ENCODE measurements at places on chromosomes 7 and 10. TPM values are rescaled to one million over a fixed set of nuclear protein-coding genes. Genes with fewer than 3 reads are reported as not detected.

DNA sequence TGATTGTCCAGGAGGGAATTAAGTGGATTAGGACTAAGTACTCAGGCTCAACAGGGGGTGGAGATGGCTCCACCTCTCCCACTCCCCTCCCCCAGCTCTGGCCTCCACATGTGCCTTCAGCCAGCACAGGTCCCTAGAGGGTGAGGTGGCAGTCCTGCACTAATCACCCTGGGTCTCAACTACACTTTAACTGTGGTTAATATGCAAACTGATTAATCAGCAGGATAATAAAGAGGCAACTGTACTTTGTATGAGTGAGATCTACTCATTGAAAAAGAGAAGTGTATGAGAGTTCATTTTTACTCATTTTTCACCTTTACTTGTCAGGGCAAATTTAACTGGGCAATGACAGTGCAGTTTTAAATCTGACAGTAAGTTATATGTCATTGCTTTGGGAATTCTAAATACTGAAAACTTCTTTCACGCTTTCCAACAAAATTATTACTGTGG, 223.8 kb upstream of the CCDC6 start:
- H3K4me1 ChIP-seq = peaks cover 9% of the 10 kb centered on the region
- H3K36me3 ChIP-seq = no peaks in the 10 kb centered on the region
- no peak overlapping the region for H3K27ac ChIP-seq
- peak; percentile 78 for DNase-seq

GRCh38 chr7:30034501-30034900, 6.3 kb downstream of the PLEKHA8 start:
- H3K4me3 ChIP-seq = no peak overlapping the region
- peaks cover 11% of the 10 kb centered on the region for H3K4me1 ChIP-seq
- H3K27me3 ChIP-seq = no peaks in the 10 kb centered on the region
- no peak overlapping the region for H3K27ac ChIP-seq
- H3K36me3 ChIP-seq = no peaks in the 10 kb centered on the region
- no peak for DNase-seq

GRCh38 chr7:121307021-121307574, 21.7 kb upstream of the WNT16 start:
- no peak for DNase-seq
- H3K4me3 ChIP-seq = no peak overlapping the region
- H3K36me3 ChIP-seq = no peaks in the 10 kb centered on the region
- H3K27me3 ChIP-seq = peaks cover 1% of the 10 kb centered on the region
- no peak overlapping the region for H3K27ac ChIP-seq

- H3K27me3 ChIP-seq = no peaks in the 10 kb centered on the region
- no peaks in the 10 kb centered on the region for H3K36me3 ChIP-seq
- H3K4me1 ChIP-seq = no peaks in the 10 kb centered on the region
- no peak overlapping the region for H3K27ac ChIP-seq
Observed at GRCh38 chr7:82722946-82723345, 279.4 kb upstream of the CACNA2D1 start.

- DNase-seq = no peak
- H3K27ac ChIP-seq = peak overlapping the region; percentile 66
- H3K4me3 ChIP-seq = no peak overlapping the region
- peaks cover 74% of the 10 kb centered on the region for H3K4me1 ChIP-seq
- H3K36me3 ChIP-seq = no peaks in the 10 kb centered on the region
Observed at GRCh38 chr10:80410578-80411145, 2.3 kb downstream of the PRXL2A start.

- DNase-seq = no peak
- no peaks in the 10 kb centered on the region for H3K27me3 ChIP-seq
- H3K4me1 ChIP-seq = peaks cover 8% of the 10 kb centered on the region
- H3K27ac ChIP-seq = no peak overlapping the region
- no peak overlapping the region for H3K4me3 ChIP-seq
Observed at GRCh38 chr10:71836596-71836974, 14.5 kb downstream of the PSAP start.

- no peak overlapping the region for H3K27ac ChIP-seq
- no peak overlapping the region for H3K4me3 ChIP-seq
- H3K27me3 ChIP-seq = no peaks in the 10 kb centered on the region
- H3K36me3 ChIP-seq = no peaks in the 10 kb centered on the region
- no peaks in the 10 kb centered on the region for H3K4me1 ChIP-seq
Observed at GRCh38 chr7:70177166-70177565, 578.9 kb downstream of the AUTS2 start.

DNA sequence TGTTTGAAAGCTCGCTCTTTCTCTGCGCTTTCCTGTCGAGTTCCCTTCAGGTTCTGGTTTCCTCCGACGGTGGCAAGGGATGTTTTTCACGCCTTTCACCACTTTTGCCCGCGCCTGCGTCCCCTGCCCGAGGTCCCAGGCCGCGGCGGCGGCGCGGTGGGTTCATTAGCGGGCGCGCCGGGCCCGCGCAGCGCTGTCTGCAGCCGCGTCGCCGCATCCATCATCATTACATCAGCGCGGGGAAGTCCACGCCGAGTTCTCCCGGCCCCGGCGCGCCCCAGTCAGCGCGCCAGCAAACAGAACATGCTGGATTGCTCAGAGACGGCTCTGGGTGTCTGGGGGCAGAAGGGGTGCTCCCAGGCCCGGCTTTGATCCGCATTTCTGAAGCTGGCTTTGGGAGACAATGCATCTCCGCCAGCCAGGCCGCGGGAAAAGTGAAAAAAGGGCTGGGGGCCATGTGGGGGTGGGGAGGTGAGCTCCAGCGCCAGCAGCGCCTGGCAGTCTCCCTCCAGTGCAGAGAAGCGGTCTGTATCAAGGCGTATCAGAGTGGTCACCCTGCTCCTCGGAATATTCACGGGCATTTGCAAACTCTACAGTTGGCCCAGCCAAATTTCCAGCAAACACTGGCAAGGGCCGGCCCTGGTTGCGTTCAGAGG, 8.9 kb downstream of the GLI3 start:
- no peak overlapping the region for H3K4me3 ChIP-seq
- DNase-seq = peak; percentile 36
- no peaks in the 10 kb centered on the region for H3K4me1 ChIP-seq
- no peaks in the 10 kb centered on the region for H3K36me3 ChIP-seq
- peaks cover 2% of the 10 kb centered on the region for H3K27me3 ChIP-seq

- DNase-seq = no peak
- no peaks in the 10 kb centered on the region for H3K4me1 ChIP-seq
- H3K27me3 ChIP-seq = no peaks in the 10 kb centered on the region
- H3K27ac ChIP-seq = no peak overlapping the region
- no peak overlapping the region for H3K4me3 ChIP-seq
Observed at GRCh38 chr7:18740579-18740988, 245.0 kb downstream of the HDAC9 start.

- no peaks in the 10 kb centered on the region for H3K36me3 ChIP-seq
- DNase-seq = peak; percentile 35
- H3K4me1 ChIP-seq = peaks cover 33% of the 10 kb centered on the region
- no peaks in the 10 kb centered on the region for H3K27me3 ChIP-seq
- no peak overlapping the region for H3K4me3 ChIP-seq
- H3K27ac ChIP-seq = no peak overlapping the region
Observed at GRCh38 chr7:47446871-47447466, 134.9 kb downstream of the TNS3 start.

- peak overlapping the region; percentile 99 for H3K27ac ChIP-seq
- no peaks in the 10 kb centered on the region for H3K27me3 ChIP-seq
- H3K4me1 ChIP-seq = peaks cover 2% of the 10 kb centered on the region
- DNase-seq = peak; percentile 99
- H3K4me3 ChIP-seq = peak overlapping the region; percentile 18
- no peaks in the 10 kb centered on the region for H3K36me3 ChIP-seq
Observed at GRCh38 chr7:73742753-73743641, 4.4 kb upstream of the ABHD11 start.

DNA sequence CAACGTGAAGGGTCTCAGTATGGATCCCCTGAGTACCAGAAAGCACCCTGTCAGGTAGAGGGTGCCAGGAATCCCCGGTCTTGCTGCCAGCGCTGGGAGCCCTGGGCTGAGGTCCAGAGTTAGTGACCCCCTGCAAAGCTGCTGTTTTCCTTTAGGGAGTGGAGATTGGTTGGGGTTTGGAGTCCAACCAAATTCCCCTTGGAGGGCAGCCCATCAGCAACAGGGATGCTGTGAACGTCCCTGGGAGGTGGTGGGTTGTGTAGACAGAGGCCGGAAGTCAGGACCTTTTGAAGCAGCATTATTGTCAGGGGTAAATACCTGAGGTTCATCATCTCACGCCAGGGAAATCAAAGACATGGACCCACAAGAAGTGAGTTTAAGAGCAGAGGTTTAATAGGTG, 104.2 kb downstream of the COL26A1 start:
- no peaks in the 10 kb centered on the region for H3K27me3 ChIP-seq
- H3K4me1 ChIP-seq = no peaks in the 10 kb centered on the region
- no peak overlapping the region for H3K27ac ChIP-seq
- H3K36me3 ChIP-seq = no peaks in the 10 kb centered on the region

DNA sequence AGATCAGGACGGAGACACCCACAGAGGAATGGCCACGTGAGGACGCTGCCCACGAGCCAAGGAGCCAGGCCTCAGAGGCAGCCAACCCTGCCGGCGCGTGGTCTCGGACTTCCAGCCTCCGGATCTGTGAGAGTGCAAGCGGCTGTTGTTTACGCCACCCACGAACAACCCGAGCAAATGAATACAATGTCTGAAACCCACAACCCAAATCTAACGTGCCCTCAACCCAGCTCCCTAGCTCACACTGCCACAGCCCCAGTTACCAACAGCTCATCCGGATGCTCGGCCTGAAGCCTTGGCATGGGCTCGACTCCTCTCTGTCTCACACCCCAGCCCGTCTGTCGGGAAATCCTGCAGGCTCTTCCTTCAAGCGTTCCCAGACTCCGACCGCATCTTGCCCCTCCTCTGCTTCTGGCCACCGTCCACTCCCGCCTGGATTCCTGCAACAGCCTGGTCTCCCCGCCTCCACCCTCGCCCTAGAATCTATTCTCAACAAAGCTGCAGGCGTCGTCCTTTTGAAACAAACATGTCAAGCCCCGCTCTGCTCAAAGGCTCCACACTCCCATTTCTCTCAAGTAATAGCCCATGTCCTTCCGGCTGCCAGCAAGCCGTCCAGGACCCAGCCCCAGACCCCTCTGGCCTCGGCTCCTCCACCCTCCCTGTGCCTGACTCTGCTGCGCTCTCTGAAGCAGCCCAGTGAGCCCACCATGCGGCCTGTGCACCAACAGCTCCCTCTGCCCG, 35.3 kb downstream of the STK32C start:
- H3K4me1 ChIP-seq = no peaks in the 10 kb centered on the region
- H3K27ac ChIP-seq = no peak overlapping the region

DNA sequence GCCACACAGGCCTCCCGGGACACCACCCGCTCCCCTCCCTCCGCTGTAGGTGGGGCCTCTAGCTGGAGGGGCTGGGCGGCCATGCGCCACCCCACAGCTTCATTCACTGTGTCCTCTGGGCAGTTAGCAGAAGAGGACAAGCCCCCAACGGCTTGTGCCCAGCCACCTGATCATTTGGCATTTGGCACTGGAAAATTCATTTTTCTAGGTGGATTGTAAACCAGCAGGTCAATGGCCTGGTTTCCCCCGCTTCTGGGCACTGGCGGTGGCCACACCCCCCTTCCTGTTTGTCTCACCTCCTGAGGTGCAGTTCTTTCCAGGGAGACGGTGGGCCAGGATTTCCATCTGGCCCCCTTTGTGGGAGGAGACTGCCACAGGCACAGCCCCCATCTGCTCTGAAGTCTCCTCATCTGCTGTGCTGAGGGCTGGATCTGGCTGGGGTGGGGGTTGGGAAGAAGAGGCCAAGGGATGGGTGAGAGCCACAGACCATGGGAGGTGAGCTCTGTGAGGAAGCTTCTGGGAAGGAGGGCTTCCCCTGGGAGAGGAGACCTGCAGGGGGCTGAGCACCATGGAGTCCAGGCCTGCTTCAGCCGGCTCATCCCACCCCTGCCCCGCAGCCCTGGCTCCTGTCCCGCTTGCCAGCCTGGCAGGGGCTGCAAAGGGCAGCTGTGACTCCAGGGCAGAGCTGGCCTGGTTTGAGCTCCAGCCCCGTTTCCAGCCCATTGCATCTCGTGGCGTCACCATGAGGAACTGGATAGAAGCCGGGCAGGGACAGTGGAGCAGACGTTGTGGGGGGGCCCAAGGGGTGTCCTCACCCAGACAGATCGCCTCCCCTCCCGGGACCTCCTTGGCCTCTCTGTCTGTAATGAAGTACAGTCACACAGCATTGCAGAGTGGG, 40.1 kb upstream of the SLC29A3 start:
- peaks cover 33% of the 10 kb centered on the region for H3K36me3 ChIP-seq
- no peak overlapping the region for H3K4me3 ChIP-seq
- no peaks in the 10 kb centered on the region for H3K4me1 ChIP-seq
- H3K27ac ChIP-seq = no peak overlapping the region
- H3K27me3 ChIP-seq = no peaks in the 10 kb centered on the region

DNA sequence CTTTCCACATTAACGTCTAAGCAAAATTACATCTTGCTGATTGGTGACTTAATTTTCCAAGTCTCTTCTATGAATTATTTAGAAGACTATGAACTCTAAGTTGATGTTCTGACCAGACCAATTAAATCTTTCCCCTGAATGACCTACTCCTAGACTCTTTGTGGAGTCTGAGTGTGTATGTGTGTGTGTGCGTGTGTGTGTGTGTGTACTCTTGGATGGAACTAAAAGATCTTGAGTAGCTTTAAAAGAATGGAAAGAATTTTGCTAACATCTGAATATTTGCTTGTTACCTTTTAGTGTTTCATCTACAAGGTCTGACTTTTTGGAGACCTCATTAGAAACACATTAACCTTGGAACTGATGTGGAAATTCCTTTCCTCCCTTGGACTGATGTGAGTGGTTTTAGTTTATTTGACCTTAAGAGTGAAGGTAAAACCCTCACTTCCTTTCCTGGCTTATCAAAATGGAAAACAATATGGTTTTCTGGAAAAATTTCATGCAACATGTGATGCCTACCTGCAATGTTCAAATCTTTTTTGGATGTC, 257.1 kb downstream of the GATA3 start:
- no peaks in the 10 kb centered on the region for H3K27me3 ChIP-seq
- no peak overlapping the region for H3K27ac ChIP-seq
- no peaks in the 10 kb centered on the region for H3K4me1 ChIP-seq

DNA sequence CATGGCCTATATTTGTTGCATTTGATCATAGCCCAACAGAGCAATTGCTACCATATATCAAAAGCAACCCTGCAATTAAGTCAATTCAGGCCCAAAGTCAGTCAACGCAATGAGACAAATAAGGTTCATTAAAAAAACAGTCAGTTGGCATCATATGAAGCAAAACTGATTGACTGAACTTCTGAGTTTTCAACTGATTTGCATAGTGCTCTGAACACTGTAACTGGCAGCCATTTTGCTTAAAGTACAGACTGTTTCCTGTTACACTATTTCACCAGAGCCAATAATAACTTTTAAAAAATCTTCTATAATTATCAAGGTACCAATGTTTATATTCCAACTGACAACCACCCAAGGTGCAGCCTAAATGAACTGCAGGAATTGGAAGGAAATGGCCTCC, 68.4 kb upstream of the RAPGEF5 start:
- no peak for DNase-seq
- H3K4me3 ChIP-seq = no peak overlapping the region
- H3K27me3 ChIP-seq = no peaks in the 10 kb centered on the region
- no peak overlapping the region for H3K27ac ChIP-seq

Gene STEAP1B
- not detected for polyA plus RNA-seq

Gene SVIL
- polyA plus RNA-seq = 26.4 TPM

Gene CLDN3
- polyA plus RNA-seq = 394 TPM

Gene OPN1SW
- polyA plus RNA-seq = not detected

Gene CUZD1
- 0.75 TPM for polyA plus RNA-seq

Gene C10orf53
- not detected for polyA plus RNA-seq

Gene GALNT17
- 2.9 TPM for polyA plus RNA-seq

Gene AEBP1
- 3.0 TPM for polyA plus RNA-seq

Gene VSTM2A
- polyA plus RNA-seq = not detected

Gene STAG3
- not detected for polyA plus RNA-seq

Gene SEMA3D
- polyA plus RNA-seq = 0.95 TPM

Gene CDH23
- 1.4 TPM for polyA plus RNA-seq

Data from small intestine (tissue), 16 donors.